ENCODE measurements at places on chromosomes 3 and 15.
A peak's percentile ranks its signal among the peaks of the same experiment; 100 is the strongest.

GRCh38 chr3:101813817-101814440 lies 34.9 kb downstream of the NXPE3 start:
- DNase-seq, result no peak

- no peak for DNase-seq
Measured at GRCh38 chr3:134790065-134790464, 5.0 kb upstream of the EPHB1 start.

DNA sequence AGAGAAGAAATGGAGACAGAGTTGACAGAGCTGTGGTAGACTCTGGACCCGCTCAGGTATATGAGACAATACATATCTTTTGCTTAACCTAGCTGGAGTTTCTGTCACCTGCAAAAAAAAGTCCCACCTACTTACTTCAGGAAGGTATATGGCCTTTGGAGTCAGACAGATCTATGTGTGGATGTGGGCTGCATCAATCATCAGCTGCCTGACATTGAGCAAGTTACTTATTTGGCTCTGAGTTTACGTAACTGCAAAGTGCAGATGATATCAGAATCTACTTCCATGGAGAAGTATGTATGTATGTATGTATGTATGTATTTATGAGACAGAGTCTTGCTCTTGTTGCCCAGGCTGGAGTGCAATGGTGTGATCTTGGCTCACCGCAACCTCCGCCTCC lies 124.3 kb downstream of the MYLK start:
- no peak for DNase-seq

DNA sequence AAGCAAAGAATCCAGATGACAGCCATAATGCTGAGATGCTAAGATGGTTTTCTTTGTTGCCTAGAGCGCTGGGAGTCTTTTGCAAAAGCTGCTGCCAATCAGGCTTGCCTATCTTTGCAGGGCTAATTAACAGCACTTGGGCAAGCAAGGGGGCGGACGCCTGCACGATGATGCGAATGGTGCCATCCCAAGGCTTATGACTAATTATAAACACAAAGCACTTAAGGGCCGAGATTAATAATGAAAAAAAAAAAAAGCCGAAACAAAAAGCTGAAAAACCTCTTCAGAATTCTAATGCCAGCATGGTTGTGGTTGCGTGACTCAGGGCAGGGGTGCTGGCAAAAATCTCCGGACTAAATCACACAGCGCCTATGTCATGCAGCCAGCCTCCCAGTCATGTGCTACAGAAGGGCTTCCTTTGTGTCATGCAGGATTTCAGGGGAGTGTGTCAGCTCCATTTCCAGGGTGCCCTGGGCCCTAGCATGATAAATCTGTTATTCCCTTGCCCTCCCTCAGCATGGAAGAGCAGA lies 185.0 kb upstream of the ANKRD28 start:
- no peak for DNase-seq

DNA sequence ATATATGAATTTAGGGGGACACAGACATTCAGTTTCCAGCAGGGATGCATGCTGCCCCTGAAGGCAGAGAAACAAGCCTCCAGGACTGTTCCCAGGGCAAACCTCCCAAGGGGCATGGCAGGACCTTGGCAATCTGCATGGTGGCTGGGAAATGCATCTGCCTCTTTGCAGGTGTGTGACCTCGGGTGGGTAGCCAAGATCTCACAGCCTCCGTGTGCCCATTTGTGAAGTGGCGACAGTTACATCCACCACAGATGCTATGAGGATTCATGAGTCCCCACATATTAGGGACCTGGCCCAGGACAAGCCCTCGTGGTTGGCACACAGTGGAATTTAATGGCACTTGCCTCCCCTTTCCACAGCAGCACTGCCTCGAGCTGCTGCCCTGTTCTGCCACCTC lies 29.9 kb downstream of the SLC28A1 start:
- no peak for DNase-seq

DNA sequence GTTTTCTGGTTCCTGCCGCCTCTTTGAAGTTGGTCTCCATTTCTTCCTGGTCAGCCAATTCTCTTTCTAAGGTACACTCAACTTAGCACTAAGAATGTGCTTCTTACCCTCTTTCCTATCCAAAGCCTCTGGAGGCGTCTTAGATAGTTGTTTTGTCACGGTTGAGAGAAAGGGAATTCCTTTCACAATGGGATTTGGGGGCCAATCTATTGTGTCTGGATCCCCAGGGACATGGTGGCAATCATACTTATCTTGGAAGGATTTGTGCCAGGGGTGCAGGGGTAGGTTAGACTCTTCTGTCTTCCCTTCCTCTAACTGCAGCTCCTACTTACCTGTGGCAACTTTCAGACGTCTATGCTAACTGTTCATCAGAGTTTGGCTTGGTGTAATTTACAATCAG lies 287.1 kb downstream of the SOX2 start:
- no peak for DNase-seq

DNA sequence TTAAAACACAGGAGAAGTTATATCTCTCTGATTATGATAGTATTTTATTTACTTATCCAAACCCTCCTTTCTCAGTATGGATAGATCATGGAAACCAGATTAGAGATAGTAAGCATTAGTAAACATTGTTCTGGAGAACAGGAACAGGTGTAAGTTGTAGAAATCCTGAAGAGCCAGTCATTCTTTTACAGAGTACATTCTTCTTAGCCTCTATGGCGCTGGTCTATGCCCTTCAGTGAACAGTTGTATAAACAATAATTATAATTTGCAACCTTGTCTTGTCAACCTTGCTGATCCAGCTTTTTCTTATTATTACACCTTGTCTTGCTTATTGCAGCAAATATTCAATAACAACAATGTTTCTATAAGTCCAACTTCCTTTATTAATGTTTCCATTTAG lies 47.4 kb downstream of the SLC15A2 start:
- DNase-seq, result no peak

- no peak for DNase-seq
Measured at GRCh38 chr3:126883241-126883640, 99.7 kb upstream of the PLXNA1 start.

GRCh38 chr15:48190932-48191573 lies 412 bp upstream of the CTXN2 start:
- DNase-seq, result peak; percentile 7

GRCh38 chr3:52399131-52399530 lies 45.8 kb downstream of the SEMA3G start:
- no peak for DNase-seq

DNA sequence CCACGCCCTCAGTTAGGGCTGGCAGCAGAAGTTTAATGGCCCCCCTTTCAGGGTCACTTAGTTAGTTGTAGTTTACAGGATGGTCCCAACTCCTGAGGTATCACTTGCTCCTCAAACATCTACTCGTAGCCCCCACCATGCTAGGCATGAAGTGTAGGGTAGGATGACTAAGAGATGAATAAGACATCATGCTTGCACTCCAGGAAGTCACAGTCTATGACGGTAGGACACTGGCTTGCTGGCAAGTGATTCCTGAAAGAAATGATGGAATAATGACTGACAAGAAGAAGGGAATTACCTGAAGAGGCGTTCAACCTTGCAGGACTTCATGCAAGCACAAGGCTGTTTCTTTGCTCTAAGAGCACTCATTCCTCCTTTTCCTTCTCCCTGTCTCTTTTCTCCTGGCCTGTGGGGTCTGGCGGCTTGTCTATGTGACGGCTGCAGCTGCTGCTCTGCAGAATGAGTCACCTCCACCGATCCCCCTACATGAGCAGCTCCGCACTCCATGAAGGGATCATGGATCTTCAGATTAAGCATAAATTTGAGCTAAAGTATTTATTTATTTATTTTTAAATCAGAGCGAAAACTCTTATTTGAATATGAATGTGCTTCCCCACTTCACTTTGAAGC lies 82.9 kb upstream of the BOC start:
- DNase-seq, result no peak

DNA sequence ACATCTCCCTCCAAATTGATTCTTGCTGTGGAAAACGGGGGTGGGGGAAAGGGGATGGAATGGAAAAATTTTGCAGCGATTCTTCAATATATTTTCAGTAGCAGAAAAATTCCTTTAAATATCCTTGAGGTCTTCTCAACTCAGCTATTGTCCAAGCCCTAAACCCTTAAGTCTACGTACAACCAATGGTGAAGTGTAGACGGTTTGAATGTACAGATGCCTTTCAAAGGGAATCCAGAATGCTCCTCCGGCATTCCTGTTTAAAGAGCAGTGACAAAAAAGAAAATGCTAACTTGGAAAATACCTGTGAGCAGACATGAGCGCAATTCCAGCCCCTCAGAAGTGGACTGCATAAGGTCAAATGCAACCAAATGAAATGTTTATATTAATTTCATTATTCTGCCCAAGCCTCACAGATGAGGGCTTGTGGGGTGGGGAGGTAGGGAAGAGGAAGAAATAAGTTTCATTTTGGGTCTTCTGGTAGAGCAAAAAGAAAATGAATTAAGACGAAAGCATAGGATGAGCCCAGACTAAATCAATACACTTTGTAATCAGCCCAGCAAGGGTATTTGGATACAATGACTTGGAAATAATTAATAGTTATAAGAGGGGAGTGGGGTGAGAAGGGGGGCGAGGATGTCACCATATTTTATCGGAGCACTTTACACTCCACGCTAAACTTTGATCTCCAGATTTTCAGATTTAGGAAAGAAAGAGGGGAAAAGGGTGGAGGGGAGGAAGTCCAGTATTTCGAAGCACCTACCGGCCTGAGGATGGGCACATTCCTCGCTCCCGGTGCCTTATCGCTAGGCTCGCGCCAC lies 2.7 kb downstream of the FOXP1 start:
- DNase-seq, result no peak

DNA sequence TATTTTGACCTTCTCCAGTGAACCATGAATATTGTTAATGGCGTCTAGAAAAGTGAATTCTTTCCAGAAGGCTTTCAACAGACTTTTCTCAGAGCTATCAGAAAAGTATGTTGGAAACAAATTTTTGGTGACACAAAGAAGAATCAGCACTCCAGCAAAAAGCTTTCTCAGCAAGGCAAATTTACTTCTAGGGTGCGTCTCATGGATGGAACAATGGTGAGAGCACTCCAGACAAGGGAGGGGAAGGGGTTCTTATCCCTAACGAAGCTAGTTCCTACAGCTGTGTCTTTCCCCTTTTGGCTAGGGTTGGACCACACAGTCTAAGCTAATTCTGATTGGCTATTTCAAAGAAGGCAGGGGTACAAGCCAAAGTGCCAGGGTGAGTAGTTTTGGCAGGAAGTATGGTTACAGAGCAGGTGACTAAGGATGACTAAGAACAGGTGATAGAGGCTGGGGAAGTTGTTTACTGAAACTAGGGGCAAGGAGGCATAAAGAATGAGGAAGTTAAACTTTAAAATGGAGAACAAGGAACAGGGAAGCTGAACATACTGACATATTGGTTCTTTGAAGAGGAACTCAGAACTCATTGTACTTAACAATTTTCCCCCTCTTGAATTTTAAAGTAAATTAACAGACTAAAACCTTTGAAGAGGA lies 959.8 kb downstream of the NAALADL2 start:
- DNase-seq, result no peak

DNA sequence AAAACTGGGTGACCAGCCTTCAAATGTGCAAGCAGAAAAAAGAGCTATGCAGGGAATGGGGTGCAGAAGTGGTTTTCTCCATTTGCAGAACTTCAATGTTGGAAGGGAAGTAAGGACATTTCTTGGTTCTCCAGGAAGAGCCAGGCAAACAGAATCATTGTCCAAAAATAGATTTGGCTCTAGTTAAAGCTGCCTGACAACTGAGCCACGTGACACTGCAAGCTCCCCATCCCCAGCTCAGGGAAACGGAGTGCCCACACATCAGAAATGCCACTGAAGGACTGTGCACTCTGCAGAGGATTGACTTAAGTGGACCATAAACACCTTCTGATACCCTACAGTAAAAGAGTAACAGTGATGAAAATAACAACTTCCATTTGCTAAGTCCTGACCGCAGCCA lies 195.6 kb upstream of the NSMCE3 start:
- DNase-seq, result no peak

GRCh38 chr15:67685008-67685599 lies 140.2 kb upstream of the SKOR1 start:
- no peak for DNase-seq

- no peak for DNase-seq
Measured at GRCh38 chr15:55715355-55716076, 27.4 kb downstream of the PRTG start.

- DNase-seq, result no peak
Measured at GRCh38 chr3:123993818-123994217, 1.9 kb upstream of the ROPN1 start.

DNA sequence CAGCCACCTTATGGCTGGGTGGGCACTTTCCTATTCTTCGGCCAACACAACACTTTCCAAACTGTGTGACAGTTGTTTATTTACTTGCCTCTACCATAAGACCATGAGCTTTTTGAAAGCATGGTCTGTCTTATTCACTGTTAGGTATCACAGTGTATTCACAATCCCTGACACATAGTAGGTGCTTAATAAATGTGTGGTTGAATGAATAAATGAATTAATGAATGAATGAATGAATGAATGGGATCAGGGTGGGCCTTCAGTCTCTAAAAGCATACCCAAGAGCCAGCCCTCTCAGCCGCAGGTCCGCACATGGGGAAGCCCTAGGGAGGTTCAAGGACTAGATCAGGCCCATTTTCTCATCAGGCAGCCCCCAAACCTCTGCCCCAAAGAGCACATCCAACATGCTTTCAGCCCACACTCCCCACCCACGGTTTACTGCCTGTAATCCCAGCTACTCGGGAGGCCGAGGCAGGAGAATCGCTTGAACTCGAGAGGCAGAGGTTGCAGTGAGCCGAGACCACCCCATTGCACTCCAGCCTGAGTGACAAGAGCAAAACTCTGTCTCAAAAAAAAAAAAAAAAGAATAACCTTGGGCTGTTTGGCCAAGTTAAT lies 95.9 kb downstream of the LIPC start:
- no peak for DNase-seq

- DNase-seq, result no peak
Measured at GRCh38 chr15:81785679-81786078, 260.1 kb downstream of the MEX3B start.

DNA sequence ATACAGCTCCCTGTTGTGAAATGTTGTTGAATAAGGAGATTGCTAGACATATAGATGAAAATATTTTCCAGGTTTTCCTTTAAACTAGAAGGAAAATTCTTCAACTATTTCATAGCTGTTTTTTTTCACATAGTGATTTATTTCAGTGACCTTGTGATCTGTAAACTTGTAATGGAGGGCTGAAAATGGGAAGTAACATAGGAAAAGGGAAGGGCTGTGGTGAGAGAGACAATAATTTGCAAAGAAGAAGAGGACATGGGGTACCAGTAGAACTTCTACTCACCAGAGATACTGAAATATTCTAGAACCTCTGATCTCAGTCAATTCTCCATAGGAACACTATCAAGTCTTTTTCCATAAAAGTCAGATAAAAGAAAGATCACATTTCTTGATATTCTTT lies 60.4 kb downstream of the PLS1 start:
- DNase-seq, result no peak

- no peak for DNase-seq
Measured at GRCh38 chr3:122058294-122058693, 3.1 kb downstream of the CD86 start.

DNA sequence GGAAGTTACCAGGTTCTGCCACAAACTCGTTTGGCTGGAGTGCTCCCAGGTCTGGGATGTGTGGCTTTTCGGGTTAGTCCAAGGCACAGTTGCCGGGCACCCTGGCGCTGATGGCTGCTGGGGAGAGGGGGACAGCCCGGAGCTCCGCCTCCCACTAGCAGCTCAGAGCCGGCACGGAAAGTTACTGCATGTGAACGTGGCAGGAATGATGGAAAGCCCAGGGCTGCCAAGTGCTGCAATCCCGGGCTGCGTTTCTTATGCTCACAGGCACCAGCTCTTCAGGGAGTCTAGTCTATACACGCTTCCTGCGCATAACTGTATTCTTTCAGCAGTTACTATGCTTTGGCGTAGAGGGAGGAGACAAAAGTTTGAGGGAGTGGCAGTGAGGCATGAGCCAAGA lies 141.8 kb upstream of the ICE2 start:
- DNase-seq, result no peak
